Activated CD4-positive, alpha-beta T cell treated with anti-CD3 and anti-CD28 coated beads, Interleukin-2, amount 50 U/mL, for 48 hours (primary cell): ENCODE measurements at places on chromosomes 16 and 17.
A peak's percentile ranks its signal among the peaks of the same experiment; 100 is the strongest.

- no peak for DNase-seq
These were observed 21.7 kb downstream of the G6PC1 start for GRCh38 chr17:42922294-42922693.

- DNase-seq: no peak
These were observed 34.4 kb downstream of the ZZEF1 start for GRCh38 chr17:4108397-4108796.

DNA sequence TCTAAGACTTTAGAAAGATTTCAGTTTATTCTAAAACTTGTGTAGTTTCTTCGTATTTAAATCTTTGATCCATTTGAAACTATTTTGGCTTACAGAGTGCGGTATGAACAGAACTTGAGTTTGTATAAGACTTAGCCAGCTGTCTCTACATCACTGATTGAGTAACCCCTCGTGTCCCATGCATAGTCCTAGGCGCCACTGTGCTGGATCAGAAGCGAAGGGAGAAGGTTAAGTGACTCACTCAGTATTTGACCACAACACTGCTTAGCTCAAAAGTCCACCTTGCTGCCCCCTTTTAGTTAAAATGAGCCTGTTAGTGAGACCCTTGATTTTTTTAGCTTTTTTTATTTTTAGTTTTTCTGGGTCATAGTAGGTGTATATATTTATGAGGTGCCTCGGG is 28.4 kb downstream of the CD300LB start:
- no peak for DNase-seq

DNA sequence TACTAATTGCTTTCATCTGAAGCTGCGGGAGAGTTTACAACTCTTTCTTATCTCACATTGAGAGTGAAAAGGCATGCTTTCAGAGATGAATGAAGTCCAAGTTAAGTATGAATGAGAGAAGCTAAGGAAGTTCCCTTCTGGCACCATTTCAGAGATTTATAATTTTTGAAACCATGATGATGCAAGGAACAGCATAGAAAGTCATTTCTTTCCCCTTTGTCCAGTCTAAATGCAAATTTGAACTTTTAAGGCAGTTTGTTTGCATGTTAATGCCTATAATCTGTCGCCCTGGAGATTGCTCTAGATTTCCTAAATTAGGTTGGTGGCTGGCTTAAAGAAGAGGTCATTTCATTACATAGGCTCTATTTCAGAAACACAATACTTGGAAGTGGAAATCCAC is 594.8 kb upstream of the GOT2 start:
- DNase-seq: no peak

DNA sequence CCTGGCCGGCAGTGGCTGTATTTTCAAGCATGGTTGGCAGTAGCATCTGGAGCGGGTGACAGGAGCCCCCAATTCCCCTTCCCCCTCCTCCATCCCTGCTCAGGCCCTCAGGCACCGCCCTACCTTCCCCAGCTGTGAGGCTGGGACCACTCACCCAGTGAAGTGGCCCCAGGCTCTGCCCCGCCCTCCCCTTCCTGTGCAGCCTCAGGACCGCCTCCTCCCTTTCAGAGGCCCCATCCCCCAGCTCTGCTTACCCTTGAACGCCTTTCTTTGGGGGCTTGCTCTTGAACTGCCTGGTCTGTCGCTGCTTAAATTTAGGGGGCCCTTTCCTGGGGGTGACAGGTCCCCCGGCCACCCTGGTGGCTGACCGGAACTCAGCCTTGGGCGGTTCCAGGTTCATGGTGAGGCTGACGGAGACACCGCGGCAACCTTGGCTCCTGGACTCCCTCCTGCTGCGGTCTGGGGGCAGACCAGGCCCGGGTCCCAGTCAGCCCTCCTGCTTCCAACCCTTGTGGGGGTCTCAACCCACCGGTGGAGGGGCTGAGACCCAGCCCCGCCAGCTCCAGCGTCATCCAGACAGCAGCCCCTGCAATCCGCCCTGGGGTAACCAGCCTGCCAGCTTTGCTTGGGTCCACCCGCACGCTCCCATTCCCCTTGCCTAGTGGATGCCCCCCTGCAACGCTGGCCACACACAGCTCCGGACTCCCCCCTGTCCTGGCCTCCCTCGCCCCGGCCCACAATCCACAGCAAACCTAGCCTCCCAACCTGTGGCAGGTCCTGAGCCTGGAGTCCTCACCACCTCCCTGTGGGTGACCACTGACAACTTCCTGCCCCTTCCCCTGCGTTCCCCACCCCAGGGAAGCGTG is 3.2 kb downstream of the PDE6G start:
- no peak for DNase-seq

GRCh38 chr17:43892647-43892952 is 14.7 kb downstream of the MPP2 start:
- no peak for DNase-seq

DNA sequence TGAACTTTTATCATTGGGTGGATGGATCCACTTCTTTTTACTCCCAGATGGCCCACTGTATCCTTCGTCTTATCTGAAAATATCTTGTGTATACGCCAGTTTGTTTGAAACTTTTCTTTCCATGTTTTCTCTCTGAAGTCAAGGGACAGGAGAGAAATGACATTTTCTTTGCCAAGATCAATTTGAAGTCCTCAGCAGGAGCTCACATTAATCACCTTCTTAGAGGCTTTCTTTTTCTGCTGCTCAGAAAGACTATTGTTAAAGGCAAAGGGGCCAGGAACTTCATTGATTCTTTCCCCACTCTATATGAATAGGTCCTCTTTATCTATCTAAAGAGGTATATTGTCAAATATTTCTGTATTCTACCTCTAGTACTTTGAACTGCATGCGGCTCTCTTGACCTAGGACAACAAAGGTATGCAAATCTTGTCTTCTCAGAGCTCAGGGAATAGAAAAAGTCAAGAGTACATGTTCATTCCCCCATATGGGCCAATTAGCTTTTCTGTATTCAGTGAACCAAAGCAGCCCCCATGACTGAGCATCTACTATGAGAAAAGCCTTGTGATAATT is 583.3 kb downstream of the HS3ST4 start:
- DNase-seq: no peak

DNA sequence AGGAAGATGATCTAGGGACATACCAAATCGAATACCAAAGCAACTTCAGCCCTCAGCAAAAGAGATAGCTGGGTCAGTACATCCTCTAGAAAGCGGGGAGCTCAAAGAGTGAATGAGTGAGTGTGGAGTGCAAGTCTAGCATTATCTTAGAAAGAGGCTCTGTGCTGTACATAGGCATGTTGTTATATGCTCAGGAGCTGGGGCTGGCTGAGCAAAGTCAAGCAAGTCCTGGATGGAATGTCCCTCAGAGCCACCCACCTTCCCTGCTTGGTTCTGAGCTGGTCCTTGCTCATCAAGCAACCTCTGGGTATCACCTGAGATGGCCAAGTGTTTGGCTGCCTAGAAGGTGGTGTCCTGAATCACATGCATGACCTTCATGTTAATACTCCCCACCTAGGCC is 4.9 kb upstream of the KLHL11 start:
- no peak for DNase-seq

DNA sequence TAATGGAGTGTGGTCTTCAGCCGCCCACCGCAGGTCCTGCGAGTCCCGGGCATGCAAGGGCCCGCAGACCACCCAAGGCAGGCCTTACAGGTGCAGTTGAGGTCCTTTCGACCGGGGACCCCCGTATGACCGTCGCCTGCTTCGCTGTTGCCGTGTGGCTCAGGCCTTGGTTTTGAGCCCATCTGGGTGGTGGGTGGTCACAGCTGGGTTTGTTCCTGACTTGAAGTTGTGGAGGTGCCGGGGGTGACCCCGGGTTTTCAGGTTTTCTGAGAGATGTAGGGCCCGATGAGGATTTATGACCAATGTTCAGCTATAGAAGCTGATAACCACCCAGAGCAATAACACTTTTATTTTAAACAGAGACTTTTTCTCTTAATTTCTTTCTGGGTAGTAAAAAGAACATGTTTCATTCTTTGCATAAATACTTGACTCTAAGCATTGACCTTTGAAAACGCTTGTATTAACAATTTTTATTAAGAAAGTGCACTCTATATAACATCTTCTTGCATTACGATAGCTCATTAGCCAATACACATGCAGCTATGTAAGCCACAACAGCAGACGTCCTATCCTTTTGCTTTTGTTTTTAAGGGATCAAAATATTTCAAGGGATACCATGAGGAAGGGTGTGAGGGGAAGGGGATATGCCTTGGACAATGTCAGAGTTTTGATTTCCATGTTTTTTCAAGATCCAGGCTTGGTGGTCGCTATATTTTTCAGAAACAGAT is 1.9 kb downstream of the FOXL1 start:
- DNase-seq: no peak

DNA sequence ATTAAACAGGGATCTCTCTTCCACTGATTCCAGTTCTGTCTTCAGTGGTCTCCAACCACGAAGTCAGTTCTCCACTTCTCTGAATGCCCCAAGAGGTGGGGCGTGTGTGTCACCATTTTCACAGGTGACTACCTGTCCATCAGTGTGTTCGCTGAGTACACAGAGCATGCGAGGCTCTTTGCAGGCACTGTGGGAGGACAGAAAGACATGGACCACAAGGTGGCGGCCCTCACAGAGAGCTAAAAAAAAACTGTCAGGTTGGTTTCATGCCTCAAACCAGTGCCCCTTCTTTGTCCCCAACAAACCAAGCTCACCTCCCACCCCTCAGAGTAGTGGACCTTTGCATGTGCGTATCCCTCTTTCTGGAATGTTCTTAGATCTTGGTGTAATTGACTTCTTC is 13.8 kb downstream of the EMP2 start:
- no peak for DNase-seq

DNA sequence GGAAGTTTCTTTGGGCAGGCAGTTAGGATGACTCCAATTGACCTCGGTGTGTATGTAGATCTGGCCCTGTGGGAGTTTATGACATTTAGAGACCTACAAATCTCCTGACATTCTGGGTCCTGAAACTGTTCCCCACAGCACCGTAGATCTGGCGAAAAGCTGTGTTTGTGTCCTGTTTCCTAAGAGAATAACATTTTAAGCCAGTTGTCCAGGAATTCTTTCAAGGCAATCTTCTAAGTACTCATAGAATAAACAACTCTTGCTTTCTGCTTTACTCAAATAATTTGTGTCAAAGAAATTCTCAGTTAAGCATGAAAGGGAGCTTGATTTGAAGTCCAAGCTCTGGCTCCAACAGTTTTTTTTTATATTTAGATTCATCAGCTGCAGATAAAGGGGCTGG is 78.5 kb upstream of the ELAC2 start:
- DNase-seq: no peak

DNA sequence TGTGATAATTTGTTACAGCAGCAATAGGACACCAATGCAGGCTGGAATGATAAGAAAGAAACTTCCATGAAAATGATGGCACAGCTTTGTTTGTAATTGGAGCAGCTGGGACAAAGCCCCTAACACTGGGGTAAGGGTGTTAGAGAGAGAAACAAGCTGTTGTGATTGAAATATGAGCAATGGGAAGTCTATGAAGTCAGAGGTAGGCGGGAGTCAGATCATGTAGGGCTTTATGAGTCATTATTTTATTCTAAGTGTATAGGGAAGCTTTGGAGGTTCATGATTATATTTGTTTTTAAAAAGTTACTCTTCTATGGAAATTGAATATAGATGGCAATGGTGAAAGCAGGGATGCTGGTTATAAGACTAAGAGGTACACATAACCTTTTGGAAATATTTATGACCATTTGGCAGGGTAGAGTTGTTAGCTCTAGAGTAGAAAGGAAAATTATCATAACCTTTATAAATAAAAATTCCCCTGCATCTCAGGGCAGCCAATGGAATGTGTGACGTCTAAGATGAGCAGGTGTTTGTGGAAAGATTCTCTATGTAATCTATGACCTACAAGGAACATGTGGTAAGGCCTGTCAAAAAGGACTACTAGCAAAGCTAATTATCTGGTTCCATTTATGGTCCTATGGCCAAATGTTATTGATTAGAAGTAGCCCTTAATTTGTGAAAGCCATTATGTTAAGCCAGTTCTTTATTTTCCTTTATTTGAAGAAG is 85.6 kb downstream of the KCNJ2 start:
- no peak for DNase-seq

- DNase-seq: peak; percentile 76
These were observed 47.6 kb downstream of the IL21R start for GRCh38 chr16:27449434-27450195.

DNA sequence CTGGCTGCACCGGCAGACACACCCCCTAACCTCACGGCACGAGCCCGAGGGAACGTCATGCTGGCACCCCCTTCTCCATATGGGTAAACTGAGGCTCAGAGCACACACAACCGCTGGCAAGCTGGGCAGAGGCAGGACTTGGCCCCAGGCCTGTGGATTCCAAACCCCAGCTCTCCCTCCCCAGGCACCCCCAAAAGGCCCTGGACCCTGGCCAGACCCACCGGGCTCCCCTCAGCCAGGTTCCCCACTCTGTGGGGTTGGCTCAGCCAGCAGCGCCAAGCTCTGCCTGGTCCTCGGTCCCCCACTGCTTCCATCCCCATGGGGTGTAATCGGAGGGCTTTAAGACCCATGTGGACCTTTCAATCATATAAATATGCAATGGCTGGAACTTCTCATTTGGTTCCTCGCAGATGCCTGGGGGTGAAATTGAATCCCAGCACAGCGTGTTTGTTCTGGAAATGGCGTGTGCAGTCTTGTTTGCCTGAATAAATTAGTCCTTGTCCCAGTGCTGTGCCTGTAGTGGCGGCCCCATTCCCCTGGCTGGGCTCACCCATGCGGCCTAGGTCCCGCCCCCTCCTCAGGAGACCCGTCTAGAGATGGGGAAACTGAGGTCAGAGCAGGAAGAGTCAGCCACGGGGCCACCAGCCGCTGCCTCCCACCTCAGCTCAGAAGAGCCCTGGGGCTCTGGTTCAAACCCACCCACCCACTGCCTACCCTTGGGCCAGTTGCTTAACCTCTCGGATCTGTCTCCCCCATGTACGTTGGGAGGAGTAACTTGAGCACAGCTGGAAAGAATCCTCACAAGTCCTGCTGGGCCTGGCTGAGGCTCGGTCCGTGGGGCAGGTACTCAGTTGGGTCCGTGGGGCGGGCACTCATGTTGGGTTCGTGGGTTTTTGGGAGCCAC is 57.3 kb downstream of the ZFPM1 start:
- DNase-seq: no peak

DNA sequence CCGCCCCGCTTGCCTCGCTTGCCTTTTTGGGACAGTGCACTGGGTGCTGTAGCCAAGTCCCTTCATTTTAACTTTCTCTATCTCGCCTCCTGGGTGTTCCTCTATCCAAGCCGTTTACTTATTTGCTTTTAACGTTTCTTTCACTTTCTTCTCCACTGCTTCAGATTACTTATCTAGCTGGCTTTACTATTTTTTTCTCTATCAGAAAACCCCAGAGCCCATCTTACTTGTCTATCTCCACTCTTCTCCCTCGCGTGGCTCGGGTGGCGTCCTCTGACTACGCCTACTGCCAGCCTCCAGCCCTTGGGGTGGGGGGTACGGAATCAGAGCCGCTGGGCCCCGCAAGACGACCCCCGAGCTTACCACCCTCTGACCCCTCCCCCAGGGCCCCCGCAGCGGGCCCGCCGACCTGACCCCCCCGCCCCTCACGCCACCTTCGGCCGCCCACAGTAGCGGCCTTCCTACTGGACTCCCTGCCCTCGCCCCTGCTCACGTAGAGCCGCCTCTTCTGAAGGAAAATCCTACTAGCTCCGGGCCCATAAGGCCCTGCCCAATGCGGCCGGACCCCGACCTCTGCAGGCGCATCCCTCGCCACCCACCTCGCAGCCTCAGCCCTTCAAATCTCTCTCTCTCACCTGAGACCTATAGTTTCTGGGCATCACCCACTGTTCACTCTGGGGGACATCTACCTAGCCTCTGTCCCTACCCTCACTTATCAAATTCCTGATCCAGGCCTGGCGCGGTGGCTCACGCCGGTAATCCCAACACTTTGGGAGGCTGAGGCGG is 1.0 kb upstream of the SLC12A4 start:
- no peak for DNase-seq

GRCh38 chr16:48498769-48499631 is 111.0 kb downstream of the N4BP1 start:
- DNase-seq: no peak
